ENCODE measurements at places on chromosomes 3 and 15.

DNA sequence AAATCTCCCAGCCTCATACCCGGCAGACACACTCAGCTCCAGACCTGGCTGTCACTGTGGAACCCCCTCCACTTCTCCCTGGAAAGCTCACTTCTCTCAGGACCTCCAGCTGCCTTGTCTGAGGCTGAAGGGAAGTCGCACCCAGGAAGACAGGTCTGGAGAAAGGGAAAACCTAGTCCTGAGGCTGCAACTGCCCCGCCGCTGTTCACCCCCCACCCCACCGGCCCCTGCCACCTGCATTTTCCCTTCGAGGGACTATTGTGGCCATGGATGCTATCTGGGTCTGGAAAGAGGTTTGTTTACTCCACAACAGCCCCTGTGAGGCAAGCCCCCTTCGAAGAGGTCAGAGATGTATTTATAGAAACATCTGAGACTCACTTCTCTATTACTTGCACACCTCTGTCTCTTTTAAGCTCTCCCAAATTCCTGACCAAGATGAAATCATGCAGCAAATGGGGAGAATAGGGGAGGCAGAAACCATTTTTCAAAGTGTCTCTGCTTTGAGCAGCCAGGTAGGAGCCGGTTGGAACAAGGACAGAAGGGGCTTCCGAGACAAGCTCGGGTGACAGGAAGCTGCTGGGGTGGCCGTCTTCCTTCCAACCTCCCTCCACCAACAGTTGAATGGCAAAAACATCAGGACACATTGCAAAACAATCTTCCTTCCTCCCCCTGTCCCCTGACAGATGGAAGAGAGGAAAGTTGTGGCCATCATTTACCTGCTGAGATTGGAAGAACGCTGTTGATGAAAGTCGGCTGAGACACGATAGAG lies 518 bp downstream of the COLQ start:
- no peak for DNase-seq

DNA sequence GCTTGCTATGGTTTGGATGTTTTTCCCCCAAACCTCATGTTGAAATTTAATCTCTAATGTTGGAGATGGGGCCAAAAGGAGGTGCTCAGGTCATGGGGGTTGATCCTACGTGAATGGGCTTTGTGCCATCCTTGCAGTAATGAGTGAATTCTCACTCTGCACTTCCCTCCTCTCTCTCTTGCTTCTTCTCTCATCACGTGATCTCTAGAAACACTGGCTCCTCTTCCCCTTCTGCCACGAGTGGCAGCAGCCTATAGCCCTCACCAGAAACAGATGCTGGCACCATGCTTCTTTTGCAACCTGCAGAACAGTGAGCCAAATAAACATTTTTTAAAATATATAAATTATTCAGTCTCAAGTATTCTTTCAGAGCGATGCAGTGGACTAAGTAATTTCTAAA lies 13.3 kb upstream of the PLSCR1 start:
- no peak for DNase-seq

GRCh38 chr3:181705086-181705480 lies 6.6 kb upstream of the SOX2 start:
- DNase-seq, result no peak

DNA sequence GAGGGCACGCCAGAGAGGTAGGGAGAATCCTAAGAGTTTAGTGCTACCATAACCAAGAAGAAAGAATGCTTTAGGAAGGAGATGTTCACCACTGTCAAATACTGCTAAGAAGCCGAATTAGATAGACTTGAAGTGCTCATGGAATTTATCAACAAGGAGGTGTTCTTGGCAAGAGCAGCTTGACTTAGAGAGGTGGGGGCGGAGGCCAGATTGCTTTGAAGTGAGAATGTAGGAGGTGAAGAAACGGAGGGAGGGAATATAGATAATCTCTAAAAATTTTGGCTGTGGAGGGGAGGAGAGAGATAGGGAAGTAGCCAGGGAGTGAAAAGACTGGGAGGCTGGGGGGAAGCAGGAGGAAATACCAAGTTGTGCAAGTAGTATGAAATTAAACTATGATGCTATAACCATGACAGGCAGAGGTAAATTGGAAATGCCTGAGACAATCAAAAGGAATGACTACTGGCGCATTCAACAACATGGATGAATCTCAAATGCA lies 35.5 kb downstream of the GADL1 start:
- no peak for DNase-seq

- no peak for DNase-seq
These were observed 69.9 kb downstream of the PDCD6IP start for GRCh38 chr3:33868309-33868708.

- DNase-seq, result no peak
These were observed 908.9 kb downstream of the ROBO1 start for GRCh38 chr3:78858910-78859309.

- DNase-seq, result no peak
These were observed 56.4 kb upstream of the GOLGA8A start for GRCh38 chr15:34494084-34494399.

- DNase-seq, result no peak
These were observed 2.6 kb upstream of the ABHD10 start for GRCh38 chr3:111976254-111976653.

- no peak for DNase-seq
These were observed 38.8 kb upstream of the BCL2L10 start for GRCh38 chr15:52151353-52151752.

DNA sequence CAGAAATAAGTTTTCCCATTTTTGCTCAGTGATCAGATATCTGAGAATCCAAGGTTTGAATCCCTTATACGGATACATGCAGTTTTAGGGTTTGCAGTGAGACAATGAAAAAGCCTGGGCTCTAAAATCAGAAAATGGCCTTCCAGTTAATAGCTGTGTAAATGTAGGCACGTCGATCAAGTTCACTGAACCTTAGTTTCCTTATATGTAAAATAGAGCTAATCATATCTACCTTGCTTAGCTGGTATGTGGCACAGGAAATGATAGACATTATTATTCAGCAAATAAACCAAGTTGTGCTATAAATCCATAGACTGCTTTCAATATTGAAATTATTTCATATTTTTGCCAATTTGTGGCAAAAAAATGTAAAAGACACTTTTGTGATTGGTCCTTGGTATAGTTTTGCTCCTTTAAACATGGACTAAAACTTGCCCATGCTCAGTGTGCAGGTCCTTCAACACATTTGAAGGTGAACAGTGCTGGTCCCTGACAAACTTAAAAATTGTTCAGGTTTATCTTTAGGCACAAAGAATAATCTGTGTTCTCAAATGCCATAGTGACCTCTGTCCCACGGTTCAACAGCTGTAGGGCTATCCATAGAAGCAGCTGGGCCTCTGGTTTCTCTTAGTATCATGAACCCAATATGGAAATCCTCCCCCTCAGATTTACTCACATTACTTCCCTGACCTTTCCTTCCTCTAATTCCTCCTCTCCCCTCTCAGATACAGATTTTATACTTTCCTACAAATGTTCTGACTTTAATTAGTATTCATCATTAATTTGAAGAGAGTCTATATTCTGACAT lies 51.0 kb downstream of the CCDC54 start:
- no peak for DNase-seq

GRCh38 chr3:58198804-58199203 lies 12.0 kb downstream of the DNASE1L3 start:
- no peak for DNase-seq

- no peak for DNase-seq
These were observed 79.3 kb upstream of the ALDH1L1 start for GRCh38 chr3:126259411-126260391.

- no peak for DNase-seq
These were observed 3.5 kb downstream of the B3GALNT1 start for GRCh38 chr3:161101609-161102008.

DNA sequence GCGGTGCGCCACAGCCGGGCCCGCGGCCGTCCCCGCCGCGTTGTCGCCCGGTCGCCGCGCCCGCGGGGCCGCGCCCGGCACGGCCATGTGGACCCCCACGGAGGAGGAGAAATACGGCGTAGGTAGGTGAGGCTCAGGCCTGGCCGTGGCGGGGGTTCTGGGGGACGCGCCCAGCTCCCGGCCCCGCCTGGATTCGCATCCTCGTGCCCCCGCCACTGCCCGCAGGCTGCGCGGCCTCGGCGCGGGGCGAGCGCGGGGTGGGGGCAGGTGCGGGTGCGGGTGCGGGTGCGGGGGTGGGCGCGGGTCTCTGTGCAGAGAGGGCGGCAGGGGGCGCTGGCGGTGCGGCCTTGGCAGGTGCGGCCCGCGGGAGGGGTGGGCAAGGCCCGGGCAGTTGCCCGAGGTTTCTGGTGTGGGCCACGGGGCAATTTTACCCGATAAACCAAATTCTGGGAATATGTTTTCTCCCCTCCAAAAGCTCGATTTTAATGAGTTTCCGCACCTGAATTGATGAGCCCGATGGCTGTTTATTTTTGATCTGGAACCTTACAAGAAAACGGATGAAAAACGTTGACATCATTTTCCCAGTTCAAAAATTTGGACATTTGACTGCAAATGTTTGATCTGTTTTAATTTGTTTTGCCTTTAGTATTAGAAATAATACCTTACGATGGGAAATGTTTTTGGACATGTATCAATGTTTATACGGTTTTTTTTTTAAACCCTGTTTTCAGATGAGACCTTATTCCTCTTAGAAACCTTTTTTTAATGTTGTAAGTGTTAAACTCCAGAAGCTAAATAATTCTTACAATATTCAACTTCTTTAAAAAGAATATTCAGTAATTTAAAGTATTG lies 678 bp downstream of the DOCK3 start:
- no peak for DNase-seq

- DNase-seq, result peak; percentile 43
These were observed 21.7 kb upstream of the GMNC start for GRCh38 chr3:190883973-190884832.

GRCh38 chr15:63870487-63871209 lies 36.9 kb upstream of the HERC1 start:
- DNase-seq, result no peak

GRCh38 chr3:136141891-136142290 lies 54.2 kb downstream of the MSL2 start:
- no peak for DNase-seq

DNA sequence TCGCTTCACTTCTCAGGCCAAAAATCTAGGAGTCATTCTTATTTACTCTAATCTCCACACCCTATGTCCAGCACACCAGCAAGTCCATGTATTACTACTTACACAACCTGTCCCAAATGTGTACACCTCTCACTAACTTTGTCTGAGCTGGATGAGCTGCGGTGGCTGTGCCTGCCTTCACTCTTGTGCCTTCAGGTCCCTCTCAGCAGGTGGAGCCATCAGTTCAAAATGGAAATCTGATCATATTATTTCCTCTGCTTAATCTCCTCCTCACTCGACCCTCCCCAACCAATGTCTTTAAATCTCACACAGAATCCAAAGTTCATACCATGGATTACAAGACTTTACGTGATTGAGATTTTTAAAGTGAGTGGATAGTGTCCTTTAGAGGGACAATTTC lies 82.8 kb downstream of the SSR3 start:
- no peak for DNase-seq

DNA sequence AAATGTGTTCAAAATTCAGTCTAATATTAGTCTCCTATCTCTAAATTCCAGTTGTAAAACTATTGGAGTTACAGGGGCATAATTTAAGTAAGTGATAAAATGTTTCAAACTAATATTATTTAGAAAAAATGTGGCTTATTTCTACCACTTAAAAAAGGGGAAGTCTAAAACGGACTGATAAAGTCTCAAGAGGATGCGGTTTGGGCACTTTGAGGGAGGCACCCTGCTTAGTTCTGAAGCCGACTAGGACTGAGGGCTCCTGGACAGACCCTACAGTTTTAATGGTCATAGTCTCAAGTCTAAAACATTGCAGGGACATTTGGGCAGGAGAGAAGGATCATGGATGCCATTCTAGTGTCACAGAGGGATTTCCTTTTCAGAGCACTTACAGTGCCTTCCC lies 566.3 kb downstream of the NR2F2 start:
- DNase-seq, result no peak

DNA sequence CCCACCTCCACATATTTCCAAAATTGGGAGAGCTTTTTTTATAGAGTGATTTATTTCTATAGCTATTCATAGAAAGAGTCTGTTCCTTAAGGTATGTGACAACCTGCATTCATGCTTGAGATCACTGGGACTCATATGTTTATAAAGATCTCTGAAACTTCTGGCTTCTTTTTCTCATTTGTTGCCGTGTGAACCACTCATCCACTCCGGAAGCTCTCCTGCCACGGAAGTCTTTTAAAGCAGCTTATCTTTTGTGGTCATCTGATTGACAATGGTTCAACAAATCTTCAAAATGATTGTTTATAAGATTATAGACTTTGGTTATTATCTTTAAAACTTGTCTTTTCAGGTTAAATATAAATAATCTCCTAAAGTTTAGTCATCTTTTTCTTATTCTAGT lies 260.5 kb downstream of the C3orf38 start:
- DNase-seq, result peak; percentile 78

- no peak for DNase-seq
These were observed 128.9 kb downstream of the RTP4 start for GRCh38 chr3:187497052-187497451.

DNA sequence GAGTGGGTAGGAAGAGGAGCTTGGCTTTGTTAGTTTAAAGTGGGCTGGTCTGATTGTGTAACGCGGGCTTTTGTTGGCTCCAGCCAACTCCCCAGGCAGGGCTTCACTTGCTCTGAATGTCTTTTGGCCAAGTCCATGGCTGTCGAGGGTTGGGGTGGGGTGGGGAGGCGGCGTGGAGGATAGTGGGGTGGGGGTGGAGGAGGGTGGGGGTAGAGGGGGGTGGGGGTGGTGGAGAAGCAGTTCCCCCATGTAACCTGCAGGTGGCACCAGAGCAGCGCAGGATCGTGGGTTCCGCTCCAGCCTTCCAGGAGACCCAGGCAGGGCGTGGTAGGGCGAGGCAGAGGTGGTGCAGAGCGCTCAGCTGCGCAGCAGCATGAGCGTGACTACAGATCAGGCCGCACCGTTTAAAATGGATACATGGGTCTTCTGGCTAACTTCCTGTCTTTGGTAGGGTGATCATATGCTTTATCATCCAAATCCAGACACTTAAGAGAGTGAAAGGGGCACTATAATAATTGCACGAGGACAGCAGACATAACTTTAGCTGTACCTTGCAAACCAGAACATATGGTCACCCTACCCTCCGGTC lies 28.3 kb downstream of the GOLGA6A start:
- DNase-seq, result peak; percentile 72

- DNase-seq, result no peak
These were observed 2.1 kb downstream of the SEC61A1 start for GRCh38 chr3:128054367-128054766.

GRCh38 chr3:171115667-171116066 lies 89.1 kb upstream of the SLC2A2 start:
- no peak for DNase-seq

DNA sequence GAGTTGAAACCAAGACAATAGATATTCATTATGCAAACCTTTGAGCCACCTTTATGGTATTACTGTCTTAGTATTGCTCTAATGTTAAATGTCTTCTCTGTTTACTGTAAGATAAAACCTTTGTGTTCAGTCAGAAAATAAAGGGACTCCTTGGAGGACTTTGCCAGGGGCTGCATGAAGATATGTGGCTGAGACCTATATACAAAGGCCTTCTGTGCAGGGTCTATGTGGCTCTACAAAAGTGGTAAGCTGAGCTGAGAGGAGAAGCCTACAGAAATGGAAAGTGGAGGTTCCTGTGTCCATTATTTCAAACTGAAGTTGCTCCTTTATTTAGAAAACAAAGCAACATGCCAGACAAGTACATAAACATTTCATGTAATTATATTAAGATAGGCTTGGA lies 131.5 kb downstream of the FNDC3B start:
- no peak for DNase-seq

All from Jurkat, Clone E6-1 (cell line).